ENCODE measurements at places on chromosomes 5 and 9. TPM values are rescaled to one million over a fixed set of nuclear protein-coding genes. Genes with fewer than 3 reads are reported as not detected.

The SV2C gene
- total RNA-seq = not detected

The GLIPR2 gene
- 6.5 TPM for total RNA-seq

The SAXO1 gene
- total RNA-seq = not detected

The TNFSF8 gene
- total RNA-seq = not detected

The JAK2 gene
- 5.7 TPM for total RNA-seq

The AJM1 gene
- total RNA-seq = 1.2 TPM

The KIF4B gene
- not detected for total RNA-seq

The PGM5 gene
- total RNA-seq = 5.7 TPM

The PCYOX1L gene
- total RNA-seq = 2.9 TPM

The PCDHA6 gene
- not detected for total RNA-seq

The C5orf63 gene
- 5.5 TPM for total RNA-seq

DNA sequence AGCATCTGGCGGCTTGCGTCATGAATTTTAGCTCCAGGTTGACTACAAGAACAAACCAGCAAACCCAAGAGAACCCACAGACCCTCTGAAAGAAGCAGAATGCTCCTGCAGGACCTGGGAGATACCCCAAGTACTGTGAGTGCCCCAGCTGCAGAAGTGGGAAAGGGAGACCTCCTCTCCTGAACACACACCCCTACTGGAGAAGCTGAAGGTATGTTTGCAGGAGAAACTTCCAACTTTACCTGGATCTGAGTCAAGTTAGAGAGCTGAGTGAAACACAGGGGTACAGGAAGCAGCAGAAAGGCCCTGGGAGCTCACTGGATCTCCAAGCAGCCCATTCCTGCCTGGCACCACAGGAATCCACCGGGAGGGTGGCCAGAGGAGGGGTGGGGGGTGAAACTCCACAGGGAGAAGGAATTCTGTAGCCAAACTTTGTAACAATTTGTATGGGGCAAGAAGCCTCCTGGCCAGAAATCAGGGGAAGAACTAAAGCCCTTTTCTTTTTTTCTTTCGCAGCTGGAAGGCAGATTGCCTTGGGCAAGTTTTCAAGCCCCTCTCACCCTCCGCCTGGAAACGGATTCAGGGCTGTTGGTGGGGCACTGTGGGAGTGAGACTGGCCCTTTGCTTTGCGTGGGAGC lies 576.2 kb downstream of the BNC2 start:
- DNase-seq = no peak

DNA sequence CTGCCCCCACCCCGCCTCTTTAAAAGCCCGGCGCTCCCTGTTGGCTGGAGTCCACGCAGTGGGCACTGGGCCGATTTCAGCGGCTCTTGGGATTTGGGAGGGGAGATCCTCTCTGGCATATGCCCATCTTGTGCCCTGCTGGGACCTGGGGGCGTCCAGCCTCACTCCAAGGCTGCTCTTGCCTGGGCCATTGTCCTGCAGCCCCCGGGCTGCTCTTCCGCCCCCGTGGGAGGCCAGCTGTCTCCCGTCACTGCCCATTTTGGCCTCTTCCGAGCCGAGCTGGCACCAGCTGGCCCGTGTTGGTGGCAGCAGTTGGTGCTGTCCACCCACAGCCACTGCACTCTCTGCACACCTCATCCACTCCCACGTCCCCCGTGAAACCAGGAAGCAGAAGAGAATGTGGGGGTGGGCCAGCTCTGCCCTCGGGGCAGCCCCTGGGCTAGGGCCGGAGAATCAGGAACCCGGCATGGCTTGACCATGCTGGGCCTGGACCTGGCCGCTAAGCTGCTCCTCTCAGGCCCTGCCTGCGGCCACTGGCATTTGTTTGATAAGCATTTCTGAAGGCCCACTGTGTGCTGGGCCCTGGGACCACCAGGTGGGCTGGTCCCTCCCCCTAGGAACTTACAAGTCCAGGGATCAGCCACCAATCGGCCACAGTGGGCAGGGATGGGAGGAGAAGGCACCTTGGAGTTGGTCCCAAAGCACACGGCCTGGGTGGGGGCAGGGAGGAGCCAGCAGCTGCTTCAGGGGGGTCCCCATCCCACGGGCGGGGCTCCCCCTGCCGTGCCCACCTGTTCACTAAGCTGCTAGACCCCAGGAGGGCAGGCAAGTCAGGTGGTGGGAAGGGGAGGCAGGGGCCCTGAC lies 2.2 kb downstream of the C8G start:
- DNase-seq = no peak

DNA sequence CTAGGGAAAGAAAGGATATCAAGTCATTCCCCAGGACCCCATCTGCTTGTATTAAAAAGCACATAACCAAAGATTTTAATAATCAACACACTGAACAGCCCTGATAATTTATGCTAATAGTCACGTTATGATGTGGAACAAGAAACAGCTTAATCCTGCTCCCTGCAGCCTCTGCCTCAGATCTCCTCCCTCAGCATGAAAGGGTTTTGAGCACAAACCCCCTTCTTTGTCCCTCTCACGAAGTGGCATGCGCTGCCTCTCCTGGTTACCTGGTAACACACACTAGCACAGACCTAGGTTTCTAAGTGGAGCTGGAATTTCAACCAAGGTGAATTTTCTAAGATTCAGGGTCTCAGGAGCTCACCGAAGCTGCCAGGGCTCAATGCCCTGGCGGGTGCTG lies 5.1 kb downstream of the IGFBPL1 start:
- no peak for DNase-seq

DNA sequence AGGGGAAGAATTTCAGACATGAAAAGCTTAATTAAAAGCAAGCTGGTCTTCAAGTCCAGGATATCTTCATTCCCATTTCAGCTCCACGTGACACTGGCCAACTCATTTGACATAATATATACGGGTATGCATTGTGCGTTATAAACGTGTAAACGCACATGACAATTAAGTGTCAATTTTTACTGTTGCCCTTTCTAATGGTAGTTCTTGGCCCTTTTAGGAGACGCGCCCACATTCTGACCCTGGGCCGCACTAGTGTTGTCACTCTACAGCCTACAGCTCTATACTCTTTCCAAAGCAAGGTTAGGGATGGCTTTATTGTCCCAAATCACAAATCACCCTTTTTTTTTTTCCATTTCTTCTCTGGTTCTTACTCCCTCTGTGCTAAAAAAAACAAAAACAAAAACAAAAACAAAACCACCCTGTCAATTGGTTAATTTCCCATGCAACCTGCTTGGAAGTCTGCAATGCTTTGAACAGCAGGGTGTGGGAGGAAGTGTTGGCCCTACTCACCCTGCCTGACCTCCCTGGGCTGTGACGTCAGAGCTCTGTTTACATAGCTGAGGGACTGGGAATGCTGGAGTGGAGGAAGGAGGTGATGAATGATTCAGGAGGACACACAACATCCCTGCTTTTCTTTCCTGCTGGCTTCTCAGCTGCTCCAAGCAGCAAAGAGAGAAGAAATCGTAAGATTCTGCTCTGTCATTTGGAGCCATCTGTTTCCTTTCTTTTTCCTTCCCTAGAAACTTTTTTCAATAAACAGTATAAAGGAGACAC lies 19.3 kb downstream of the RFK start:
- peak; percentile 57 for DNase-seq

- DNase-seq = no peak
Observed at GRCh38 chr5:79225026-79225425, 10.9 kb upstream of the JMY start.

- DNase-seq = no peak
Observed at GRCh38 chr9:3457175-3457574, 68.6 kb downstream of the RFX3 start.

DNA sequence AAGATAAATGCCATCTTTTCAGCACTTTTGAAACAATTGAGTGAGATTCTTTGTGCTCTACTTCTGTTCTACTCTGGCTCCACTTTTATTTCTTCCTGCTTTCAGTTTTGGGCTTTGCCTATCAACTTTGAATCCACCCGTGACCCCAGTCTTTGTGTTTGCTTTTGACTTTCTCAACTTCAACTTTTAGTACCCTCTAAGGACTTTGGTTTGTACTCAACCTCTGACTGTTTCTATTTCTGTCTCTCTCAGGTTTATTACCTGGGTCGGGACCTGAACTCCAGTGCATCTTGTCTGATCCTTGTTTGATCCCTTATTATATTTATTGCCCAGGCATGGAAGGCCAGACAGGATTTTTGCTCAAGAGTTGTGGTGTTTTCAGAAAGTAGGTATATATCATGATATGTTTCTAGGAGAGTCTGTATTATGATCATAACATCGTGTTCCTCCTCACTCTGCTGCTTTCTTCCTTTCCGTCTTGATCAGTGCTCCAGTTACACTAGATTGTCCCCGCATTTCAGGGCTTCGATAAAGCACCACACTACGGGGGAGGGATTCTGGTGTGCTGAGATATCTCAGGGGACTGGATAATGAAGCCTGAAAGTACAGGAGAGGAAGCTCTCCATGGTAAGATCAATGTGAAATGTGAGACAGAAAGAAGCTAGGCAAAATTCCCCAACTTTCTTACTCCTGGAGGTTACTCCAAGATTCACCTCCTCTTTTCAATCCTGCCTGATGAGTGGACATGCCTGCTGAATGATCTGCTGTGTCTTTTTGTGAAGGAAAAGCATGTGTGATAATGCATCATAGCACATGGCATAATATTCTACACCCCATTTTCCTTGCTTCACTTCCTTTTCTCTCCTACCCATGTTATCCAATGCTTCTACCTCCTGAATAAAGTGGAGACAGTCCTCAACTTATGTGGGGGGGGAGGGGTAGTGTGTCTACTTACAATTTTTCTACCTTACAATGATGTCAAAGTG lies 155.5 kb upstream of the GRIN3A start:
- DNase-seq = no peak

DNA sequence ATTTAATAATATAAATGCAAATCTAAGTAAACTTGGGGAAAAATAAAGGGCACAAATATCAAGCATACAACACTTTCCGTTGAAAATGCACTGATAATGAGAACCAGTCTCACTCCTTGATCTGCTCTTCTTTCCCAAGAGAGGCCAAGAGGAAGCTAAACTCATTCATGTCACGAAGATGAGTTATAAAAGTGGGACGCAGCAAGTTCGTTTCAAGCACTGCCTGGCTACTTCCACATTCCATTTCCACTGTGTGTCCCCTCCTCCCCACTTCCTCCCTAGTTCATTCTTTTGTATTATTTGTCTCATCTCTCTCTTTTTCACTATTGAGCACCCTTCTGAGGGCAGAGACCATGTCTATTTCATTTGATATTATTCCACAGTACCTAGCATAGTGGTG lies 158.1 kb downstream of the SLC24A2 start:
- DNase-seq = no peak

DNA sequence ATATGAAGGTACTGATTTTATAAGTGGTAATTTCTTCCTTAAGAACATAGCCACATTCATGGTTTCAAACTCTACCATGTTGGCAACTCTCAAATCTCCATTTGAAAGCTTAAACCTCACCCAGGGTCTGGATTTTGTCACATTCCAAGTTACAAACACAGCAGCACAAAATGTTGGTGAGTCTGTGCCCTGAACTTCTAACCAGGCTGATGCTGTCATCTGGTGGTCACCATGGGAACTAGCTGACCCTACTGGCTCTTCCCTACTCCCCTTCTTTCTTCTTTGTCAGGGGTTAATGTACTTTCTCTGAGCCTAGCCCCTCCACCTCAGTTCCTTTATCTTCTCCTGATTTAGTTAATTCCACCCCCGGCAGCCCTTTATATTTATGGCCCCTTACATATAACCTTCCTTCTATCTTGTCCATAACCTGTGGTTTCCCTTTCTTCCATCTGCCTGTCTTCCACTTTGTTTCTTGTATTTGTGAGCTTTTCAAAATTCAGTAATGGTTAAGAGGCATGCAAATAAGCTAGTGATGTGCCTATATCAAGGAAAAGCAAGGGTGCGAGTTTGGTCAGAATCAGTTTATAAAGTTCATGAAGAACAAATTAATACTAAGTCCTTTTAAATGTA lies 35.9 kb downstream of the TGFBR1 start:
- DNase-seq = peak; percentile 75

- no peak for DNase-seq
Observed at GRCh38 chr9:75128535-75128934, 40.2 kb downstream of the OSTF1 start.

DNA sequence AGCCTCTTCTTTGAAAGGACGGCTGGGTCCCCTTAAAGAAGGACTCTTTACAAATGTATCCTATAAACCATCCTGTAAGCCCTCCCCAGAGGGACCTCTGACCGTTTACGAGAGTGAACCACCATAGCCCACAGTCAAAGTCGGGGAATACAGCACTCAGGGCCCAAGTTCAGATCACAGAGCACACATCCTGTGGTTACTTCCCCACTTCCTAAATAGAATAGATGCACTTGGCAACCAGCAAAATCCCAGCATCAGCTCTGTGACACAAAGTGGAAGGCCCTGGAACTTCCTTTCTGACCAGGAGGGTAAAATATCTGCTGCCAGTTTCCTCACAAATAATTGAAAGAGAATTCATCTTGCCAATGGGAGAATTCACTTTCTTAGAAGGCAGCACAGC lies 6.9 kb upstream of the IGFBPL1 start:
- no peak for DNase-seq

GRCh38 chr5:66362046-66362445 lies 217.9 kb downstream of the SREK1 start:
- no peak for DNase-seq

DNA sequence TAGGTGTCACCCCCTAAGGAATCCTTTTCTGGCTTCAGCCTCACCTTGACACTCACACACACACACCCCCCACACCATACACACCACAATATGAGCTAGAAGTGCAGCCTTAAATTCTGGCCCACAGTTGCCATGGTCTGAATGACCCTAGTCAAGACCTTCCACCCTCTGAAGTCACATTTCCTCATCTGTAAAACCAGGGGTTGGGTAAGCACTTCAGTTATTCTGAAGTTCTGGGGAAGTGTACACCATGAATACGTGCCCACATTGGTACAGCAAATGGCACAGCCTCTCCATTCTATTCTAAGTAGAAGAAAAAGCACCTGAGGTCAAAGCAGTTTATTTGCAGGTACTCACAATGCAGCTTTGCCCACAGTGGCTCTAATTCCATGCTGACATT lies 372.8 kb upstream of the KLF4 start:
- DNase-seq = no peak

GRCh38 chr9:132207839-132208615 lies 46.2 kb downstream of the NTNG2 start:
- DNase-seq = no peak

DNA sequence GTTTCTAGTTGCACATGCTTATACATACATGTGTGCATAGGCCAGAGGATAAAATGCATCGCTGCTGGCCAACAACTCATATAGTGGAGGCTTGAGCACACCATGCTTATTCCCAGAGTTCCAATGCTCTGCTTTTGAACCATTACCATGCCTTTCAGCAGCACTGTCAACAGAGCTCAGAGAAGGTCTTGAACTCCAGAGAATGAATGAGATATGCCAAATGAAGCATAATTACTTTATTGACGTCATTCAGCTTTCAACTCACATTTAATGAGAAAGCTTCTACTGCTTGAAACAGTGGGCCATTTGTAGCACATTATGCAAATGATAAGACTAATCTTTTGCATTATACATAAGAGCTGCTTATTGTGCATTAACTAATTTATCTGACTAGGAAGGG lies 765.3 kb upstream of the GRAMD2B start:
- peak; percentile 78 for DNase-seq

GRCh38 chr9:107696302-107696701 lies 206.7 kb upstream of the KLF4 start:
- DNase-seq = no peak

- DNase-seq = no peak
Observed at GRCh38 chr5:123528878-123529277, 16.9 kb downstream of the CSNK1G3 start.

Data from SK-MEL-5 (cell line).